ENCODE measurements at places on chromosomes 4 and X. TPM values are rescaled to one million over a fixed set of nuclear protein-coding genes. Genes with fewer than 3 reads are reported as not detected.

- DNase-seq: no peak
Measured at GRCh38 chr4:7831858-7832730, 107.6 kb downstream of the AFAP1 start.

DNA sequence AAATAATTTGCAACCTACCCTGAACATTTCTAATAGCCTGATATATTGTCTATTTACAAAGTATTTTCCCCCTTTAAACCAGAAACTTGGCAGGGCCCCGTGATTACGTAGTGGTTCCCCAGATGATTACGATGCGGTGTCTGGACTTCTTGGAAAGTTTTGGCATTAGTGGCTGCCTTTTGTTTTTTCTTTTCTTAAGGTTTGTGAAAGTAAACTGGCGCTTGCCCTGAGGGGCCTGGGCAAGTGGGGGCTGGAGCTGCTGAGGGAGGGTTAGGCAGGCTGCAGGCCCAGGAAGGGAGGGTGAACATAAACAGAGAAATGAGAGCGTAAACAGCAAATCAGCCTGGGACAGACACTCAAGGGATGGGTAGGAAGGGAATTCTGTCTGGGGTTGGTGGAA is 123.6 kb upstream of the MSX1 start:
- DNase-seq: peak; percentile 22

DNA sequence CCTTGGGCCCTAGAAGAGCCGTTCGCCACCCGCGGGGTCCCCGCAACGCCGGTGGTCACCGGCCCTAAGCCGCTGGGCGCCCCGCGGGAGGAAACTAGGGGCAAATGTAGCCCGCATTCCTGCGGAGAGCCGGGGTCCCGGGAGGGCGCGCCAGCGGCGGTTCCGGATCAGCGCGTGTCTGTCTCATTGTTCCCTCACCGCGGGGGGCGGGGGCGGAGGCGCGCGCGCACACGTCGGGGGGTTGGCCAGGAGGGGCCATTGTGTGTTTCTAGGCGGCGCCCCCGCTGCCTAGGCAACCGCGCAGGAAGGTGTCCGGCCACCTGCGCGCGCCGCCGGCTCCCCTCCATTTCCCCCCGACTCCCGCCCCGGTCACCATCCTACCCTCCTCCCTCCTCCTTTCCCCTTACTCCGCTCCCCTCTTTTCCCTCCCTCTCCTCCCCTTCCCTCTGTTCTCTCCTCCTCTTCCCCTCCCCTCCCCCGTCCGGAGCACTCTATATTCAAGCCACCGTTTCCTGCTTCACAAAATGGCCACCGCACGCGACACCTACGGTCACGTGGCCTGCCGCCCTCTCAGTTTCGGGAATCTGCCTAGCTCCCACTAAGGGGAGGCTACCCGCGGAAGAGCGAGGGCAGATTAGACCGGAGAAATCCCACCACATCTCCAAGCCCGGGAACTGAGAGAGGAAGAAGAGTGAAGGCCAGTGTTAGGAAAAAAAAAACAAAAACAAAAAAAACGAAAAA is 789 bp upstream of the DDX3X start:
- peak; percentile 85 for DNase-seq

DNA sequence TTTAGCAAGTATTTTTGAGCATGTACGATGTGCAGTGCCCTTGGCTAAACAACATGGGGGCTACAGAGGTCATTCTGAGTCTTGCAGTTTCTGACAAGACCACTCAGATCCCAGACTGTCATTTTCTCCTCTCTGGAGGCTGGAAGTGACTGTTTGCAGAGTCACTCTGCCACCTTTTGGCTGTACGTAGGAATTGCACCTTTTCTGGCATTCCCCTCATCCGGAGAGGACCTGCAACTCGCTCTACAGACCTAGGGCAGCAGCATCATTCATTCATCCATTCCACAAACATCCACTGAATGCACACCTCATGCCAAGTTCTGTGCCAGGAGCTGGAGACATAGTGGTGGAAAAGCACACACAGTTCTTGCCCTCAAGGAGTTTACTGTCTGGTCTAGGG is 160.4 kb upstream of the GPR101 start:
- DNase-seq: peak; percentile 27

GRCh38 chr4:2303686-2304320 is 41.9 kb upstream of the MXD4 start:
- no peak for DNase-seq

GRCh38 chr4:189547559-189547958 is 393.1 kb upstream of the FRG1 start:
- DNase-seq: no peak

GRCh38 chrX:27444093-27444908 is 18.8 kb downstream of the PPP4R3C start:
- peak; percentile 38 for DNase-seq

DNA sequence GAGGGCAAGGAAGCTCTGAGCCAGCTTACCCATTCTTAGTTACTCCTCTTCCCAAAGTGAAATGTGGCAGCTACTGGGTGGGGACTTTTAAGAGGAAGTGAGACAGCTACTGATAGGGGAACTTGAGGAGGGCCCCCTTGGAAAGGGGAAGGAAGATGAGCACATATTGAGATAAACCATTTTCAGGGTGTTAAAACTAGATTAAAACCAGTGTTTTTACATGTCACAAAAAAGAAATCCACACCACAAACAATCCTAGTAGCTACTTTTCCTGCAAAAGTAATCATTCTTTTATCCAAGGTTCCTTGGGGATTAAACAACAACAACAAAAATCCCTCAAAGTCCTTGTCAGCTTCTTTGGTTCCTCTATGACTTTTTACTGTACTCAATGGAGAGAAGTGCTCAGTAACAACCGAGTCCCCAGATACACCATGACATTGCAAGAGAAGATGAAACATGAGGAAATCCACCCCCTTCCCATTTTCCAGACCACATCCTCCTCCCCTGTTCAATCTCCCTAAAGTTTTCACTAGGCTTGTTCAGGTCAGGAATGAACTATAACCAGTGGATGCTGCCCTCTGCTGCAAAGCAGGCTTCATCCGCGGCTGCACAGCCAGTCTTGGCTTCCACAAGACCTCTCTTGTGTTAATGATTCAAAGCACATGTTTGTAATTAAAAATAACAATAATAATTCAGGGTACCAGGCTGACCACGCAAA is 113.5 kb upstream of the TMEM164 start:
- peak; percentile 29 for DNase-seq

- no peak for DNase-seq
Measured at GRCh38 chr4:52243367-52243766, 192.3 kb downstream of the SPATA18 start.

- DNase-seq: no peak
Measured at GRCh38 chr4:151991884-151992167, 231.0 kb upstream of the GATB start.

GRCh38 chr4:40484346-40485090 is 145.1 kb downstream of the RBM47 start:
- DNase-seq: no peak

DNA sequence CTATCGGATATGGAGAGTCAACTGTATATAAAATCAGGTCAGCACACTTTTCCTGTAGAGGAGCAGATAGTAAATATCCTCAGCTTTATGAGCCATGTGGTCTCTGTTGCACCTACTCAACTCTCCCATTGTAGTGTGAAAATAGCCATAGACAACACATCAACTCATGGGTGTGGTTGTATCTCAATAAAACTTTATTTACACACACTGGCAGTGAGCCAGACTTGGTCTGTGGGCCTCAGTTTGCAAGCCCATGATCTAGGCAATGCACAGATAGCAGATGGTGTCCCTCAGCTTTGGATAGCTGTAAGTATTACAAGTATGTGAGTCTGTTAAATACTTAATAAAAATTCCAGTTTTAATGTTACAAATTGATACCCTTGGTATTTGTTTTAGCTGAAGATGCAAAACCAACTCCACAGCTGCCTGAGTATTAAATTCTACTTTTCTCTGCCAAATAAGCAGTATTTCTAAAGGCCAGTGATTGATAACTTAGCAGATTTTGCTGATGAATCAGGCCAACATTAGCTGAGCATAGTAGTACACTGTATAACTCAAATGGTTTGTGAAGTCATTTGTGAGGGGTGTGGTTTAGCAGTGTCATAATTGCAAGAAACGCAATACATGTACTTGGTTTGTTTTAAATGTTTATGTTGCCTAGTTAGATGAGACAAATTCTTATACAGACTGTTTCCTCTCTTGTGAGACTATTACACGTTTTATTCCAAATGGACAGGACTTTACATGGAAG is 87.3 kb downstream of the GPR143 start:
- no peak for DNase-seq

Gene TLR10
- not detected for polyA plus RNA-seq

Gene FLNA
- 799 TPM for polyA plus RNA-seq

Gene ADD1
- 211 TPM for polyA plus RNA-seq

Gene ETDB
- polyA plus RNA-seq: not detected

Gene PPP2R3B
- 6.3 TPM for polyA plus RNA-seq

Gene ANKRD50
- polyA plus RNA-seq: 17.2 TPM

Gene SLC16A2
- 27.2 TPM for polyA plus RNA-seq

Gene MCF2
- polyA plus RNA-seq: 0.05 TPM

Gene VSIG4
- not detected for polyA plus RNA-seq

All from fibroblast of lung (primary cell).